ENCODE measurements at places on chromosomes 6 and 20.
A peak's percentile ranks its signal among the peaks of the same experiment; 100 is the strongest.

GRCh38 chr6:150934380-150934779 lies 68.9 kb downstream of the MTHFD1L start:
- DNase-seq = no peak

DNA sequence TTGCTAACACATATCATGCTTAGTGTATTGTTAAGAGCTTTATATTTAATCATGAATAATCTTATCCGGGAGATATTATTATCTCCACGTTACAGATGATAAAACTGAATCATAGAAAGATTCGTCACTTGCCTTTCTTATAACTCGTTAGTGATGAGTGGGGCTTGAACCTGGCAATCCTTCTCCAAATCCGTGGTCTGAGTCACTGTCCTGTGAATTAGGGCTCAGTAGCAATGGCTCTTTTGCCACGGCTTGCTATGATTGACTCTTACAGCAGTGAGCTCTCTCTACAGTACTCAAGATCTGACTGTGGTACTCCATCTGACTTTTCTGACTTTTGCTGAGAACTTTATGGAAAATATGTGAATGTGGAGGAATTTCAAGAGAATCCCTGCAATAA lies 246.9 kb downstream of the PACRG start:
- DNase-seq = no peak

GRCh38 chr6:138101946-138102731 lies 5.1 kb downstream of the PERP start:
- no peak for DNase-seq

- DNase-seq = no peak
Measured at GRCh38 chr6:2756241-2756640, 5.5 kb upstream of the MYLK4 start.

GRCh38 chr20:16445482-16445881 lies 127.8 kb downstream of the KIF16B start:
- DNase-seq = no peak

- no peak for DNase-seq
Measured at GRCh38 chr6:39213195-39213920, 15.9 kb downstream of the KCNK5 start.

DNA sequence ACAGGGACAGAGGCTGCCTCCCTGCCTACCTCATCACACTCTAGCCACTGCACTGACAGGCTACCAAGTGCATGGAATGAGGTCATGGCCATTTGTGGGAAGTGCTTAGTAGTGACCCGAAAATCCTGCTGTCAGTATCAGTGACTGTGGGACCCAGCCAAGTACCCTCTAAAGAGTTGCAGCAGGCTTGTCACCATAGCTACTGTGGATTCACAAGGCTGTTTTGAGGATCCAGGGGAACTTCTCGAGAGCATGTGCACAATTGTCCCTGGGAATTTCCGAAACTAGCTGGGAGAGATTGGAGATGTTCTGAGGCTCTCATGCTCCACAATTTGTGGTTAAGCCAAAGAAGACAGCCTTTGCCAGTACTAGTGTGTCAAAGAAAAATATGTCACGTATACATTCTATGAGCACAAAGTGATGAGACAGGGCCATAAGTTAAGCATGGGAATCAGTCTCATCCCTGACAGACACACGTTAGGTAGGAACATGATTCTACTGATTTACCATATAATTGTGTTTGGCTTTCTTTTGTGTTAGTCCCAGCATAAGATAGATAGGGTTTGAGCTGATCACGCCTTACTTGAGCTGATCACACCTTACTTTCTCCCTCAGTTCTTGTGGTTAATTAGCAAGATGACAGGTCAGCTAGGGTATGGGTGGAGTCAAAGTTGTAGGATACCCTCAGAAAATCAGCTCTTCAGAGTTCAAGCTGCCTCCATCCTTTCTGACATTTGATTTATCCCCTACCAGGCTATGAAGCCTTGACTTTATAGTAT lies 42.6 kb upstream of the TMEM170B start:
- no peak for DNase-seq

DNA sequence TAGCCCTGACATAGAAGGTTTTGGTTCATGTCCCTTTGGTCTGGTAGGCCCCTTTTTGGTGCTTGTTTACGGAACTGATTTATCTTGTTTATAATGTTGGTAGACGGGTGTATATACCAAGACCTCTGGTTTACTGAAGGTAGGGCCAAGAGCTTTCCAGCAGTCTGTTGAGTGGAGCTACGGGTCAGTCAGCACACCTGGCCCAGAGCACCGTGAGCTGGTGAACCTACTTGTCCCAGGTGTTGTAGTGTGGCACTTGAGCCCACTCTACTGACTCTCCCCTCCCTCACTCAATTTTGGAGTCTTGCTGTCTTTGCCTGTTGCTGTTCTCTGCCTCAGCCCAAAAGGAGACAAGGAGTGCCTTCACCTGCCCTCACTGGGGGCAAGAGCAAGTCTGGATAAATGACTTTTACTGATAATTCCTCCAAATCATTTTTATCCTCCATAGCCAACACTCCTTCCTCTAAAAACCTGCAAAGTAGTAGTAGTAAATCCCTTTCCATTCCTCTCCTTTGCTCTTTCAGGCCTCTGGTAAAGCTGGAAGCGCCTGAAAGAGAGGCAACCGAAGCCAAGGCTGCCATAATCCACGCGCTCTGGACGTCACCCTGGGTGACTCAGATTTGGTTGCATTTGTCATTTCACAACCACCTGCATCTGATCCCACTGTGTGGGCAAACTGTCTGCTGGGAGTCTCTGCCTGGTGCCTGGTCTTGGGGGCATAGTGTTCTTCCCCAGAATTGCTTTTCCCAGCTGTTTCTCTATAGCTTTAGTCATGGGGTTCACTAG lies 22.2 kb downstream of the RREB1 start:
- peak; percentile 57 for DNase-seq

DNA sequence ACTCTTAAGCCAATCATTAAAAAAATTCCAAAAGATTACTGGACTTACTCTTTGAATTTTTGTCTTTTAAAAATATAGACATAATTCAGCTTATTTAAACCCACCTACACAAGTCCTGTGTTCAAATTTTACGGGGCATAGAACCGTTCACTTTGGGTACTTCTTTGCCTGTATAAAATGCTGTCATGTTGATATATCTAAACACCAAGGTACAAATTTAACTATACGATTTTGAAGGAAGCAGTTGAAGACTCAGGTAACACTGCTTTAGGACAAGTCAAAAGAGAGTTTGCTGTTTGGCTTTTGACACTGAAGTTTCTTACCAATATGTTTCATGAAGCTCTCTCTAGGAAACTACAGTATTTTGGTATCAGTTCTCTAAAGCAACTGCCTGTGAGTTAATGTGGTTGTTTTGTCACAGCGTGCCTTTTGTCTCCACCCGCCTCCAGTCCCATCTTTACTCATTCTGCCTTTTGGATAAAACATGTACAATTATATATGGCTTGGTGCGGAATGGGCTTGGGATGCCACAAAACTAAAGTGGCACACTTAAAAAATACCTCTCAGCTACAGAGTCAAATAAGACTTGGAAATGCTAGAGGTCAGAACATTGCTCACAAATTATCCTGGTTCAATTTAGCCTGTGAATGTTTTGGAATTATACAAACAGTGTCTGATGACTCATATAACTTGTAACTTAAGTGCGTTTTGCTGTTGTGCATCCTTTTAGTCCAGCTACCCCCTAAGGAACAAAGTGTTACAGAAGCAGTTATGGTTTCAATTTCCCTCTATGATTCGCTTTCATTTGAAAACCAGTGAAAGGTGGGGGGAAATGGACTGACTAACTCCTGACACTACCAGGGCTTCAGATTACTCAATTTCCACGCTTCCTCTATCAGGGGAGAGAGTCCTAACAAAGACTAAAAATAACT lies 38.7 kb downstream of the RGS17 start:
- DNase-seq = no peak

- DNase-seq = no peak
Measured at GRCh38 chr20:51400051-51400926, 142.2 kb downstream of the NFATC2 start.

DNA sequence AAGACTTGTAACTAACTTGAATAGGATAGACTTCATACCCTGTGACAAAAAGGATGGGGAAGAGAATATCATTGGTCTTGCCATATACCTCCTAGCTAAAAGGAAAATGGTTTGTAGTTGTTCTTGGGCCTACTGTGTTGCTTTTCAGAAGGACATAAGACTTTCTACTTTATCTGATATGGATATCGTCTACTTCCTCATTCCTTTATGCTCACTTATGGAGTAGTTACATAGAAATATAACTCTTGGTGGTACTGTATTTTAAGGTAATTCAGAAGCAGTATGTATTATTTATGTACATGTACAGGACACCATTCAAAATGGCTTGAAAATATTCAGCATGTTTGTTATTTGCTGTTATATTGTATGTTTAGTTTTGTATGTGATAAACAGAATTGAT lies 8.0 kb downstream of the FAM217B start:
- DNase-seq = no peak

GRCh38 chr20:31497838-31498540 lies 16.3 kb upstream of the HM13 start:
- DNase-seq = peak; percentile 59

DNA sequence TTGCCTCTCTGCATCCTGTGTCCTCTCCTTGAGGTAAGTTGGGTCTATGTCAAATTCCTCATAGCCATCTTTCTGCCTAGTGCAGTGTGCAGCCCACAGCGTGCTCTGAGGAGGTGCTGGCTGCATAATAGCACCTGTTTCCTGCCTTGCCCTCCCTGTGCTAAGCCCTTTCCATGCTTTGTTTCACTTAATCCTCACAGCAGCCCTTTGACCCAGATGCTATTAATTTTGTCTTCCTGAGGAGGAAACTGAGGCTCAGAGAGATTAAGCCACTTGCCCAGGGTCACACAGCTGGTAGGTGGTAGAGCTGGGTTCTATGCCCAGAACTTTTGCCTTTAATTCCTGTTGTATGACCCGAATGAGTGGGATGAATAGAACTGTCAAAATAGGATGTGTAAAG lies 13.5 kb downstream of the FAM83D start:
- no peak for DNase-seq

All from left cardiac atrium (tissue), 4 donors.